ENCODE measurements at places on chromosomes 16 and 17.
A peak's percentile ranks its signal among the peaks of the same experiment; 100 is the strongest.

DNA sequence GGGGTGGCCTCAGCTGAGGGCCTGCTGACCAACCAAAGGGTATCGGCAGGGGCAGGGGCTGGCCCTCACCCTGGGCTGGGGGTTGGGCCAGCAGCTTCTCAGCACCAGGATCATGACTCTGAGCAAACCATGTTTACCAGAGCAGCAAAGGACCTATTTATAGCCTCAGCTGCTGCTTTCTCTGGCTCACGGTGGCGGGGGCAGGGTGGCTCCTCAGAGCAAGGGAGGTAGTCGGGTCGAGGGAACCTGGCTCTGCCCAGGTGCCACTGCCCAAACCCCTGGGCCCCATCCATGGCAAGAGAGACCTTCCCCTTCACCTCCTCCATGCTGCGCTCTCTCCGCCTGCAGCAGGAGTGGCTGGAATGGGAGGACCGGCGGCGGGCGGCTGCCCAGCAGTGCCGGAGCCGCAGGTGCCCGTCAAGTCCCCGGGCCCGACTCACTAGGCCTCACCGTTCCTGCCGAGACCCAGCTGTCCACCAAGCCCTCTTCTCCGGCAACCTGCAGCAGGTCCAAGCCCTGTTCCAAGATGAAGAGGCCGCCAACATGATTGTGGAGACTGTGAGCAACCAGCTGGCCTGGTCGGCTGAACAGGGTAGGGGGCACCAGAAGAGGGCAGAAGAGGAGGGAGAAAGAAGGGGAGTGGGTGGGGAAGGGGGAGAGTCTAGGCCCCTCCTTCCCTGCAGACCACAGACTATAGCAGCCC is at the start of gene ASB16:
ASB16 (plus strand) TSS at position 206 of the 703 bp plus-strand sequence; CDS start at position 292, 86 bp downstream.
- DNase-seq: no peak

DNA sequence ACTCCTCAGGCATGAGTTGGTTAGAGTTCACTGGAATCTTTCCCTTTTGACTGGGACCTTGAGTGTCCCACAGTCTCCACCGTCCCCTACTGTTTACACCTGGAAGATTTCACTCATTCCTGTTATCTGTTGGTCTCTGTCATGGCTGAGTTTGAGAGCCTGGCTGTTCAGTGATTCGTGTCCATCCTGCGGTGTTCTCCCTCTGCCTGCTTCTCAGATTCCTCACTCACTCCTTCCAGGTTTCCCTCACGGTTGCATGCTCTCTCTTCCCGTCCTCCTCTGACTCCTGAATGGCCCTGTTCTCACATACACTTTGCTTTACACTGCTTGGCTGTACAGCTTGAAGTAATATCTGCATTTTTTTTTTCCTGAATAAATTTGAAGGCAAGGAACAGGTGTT is 24.5 kb downstream of the OR1D5 start:
- DNase-seq: peak; percentile 13

GRCh38 chr16:86865851-86866662 is 287.7 kb downstream of the FOXL1 start:
- DNase-seq: no peak

DNA sequence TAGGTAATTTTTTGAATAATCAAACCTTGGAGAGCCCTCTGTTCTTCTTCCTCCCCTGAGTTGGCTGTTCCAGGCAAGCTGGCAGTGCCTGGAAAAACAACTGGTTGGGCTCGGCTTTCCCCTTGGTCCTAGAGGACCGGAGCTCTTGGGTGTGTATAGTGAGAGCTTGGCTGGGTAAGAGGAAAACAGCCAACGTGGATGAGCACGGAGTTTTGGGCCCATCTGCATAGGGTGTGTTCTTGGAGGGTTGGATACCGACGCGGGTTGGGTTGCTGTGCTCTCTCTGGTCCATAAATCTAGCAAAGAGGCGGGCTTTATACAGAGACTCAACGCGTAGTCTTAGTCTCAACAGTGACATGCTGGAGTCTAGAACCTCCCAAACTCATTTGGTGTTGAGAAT is 23.2 kb downstream of the ITGB3 start:
- DNase-seq: no peak

DNA sequence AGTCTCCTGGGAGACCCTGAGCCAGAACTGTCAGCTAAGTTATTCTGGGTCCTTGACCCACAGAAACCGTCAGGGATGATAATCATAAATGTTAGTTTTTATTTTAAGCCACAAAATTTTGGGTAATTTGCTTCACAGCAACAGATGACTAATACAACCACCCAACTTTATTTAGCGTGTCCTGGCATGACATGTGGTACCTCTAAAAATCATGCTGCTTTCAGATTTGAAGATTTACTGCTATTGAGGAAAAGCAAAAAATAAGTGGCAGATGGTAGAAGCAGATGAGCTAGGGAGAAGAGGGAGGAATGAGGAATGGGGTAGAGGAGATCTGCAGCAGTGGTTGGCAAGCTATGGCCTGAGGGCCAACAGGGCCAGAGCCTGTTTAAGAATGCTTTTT is 90.4 kb downstream of the TMEM100 start:
- no peak for DNase-seq

- DNase-seq: no peak
Observed at GRCh38 chr17:68657166-68657565, 56.0 kb upstream of the FAM20A start.

DNA sequence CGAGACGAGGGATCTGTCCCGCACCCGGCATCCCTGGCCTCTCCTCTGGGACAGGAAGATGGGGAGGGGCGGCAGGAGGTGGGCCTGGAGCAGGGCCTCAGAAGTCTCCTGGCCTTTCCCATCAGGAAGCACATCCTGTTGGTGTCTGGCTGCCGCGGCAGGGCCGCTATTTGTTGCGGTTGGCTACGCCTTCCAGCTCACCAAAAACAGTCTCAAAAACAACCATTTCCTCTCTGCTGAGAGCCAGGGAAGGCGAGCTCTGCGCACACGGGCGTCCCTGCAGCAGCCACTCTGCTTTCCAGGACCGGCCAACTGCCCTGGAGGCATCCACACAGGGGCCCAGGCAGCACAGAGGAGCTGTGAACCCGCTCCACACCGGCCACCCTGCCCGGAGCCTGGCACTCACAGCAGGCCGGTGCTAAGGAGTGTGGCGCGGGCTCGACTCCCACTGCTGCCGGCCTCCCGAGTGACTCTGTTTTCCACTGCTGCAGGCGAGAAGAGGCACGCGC is at the start of gene TMEM204:
TMEM204 (plus strand) TSS at position 224 of the 509 bp plus-strand sequence. CDS start 610 bp downstream, outside the sequence.
- peak; percentile 72 for DNase-seq

DNA sequence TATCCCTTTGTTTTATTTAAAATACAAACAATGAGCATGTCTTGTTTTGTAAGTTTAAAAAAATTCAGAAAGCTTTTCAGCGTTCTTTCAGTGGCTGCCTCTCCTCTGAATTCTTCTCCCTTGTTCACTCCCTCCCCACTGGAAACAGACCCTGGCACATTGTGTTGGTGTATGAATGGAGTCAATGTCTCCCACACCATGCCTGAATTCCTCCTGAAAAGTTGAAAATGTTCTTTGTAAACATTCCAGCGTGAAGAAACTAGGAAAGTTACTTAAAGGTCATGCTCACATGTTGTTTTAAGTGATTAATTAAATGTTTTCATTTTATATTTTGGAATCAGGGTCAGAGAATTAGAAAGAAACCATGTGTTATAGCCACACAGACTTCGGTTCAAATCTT is 136.9 kb upstream of the DYNLRB2 start:
- no peak for DNase-seq

- DNase-seq: no peak
Observed at GRCh38 chr17:56976941-56977608, 856 bp upstream of the SCPEP1 start.

GRCh38 chr16:88365244-88365865 is 17.4 kb upstream of the ZNF469 start:
- no peak for DNase-seq

DNA sequence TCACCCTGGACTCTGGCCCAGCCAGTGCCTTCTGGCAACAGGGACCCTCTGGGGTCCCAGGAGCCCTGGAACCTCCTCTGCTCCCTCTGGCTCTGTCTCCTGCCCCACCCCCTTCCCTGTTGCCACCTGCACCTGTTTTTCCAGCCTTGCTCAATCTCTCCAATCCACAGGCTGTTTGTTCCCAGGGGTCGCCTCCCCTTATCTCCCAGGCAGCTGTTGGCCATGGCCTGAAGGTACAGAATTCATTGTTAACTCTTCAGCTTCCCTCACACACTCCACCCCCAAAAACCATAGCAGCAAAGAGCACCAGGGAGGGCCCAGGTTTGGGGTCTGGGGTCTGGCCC is 39.3 kb upstream of the TOB1 start:
- DNase-seq: no peak

- no peak for DNase-seq
Observed at GRCh38 chr17:74211141-74211911, 2.0 kb upstream of the TTYH2 start.

DNA sequence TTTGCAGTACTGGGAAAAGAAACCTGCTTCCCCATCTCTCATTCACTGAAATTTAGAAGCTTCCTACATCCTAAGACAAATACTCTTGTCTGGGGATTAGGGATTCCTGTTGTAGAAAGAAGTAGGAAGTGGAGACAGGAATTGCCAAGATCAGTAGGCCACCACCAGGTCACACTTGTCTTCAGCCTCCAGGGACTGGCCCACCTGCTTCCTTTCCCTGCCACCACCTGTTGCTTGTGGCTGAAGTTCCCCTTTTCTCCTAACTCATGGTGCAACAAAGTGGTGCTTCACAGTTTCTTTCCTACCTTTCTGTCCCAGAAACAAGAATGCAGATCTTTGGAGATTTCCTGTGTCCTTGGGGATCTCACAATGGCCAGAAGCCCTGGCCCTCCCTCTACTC is 82.4 kb downstream of the WNT3 start:
- DNase-seq: no peak

DNA sequence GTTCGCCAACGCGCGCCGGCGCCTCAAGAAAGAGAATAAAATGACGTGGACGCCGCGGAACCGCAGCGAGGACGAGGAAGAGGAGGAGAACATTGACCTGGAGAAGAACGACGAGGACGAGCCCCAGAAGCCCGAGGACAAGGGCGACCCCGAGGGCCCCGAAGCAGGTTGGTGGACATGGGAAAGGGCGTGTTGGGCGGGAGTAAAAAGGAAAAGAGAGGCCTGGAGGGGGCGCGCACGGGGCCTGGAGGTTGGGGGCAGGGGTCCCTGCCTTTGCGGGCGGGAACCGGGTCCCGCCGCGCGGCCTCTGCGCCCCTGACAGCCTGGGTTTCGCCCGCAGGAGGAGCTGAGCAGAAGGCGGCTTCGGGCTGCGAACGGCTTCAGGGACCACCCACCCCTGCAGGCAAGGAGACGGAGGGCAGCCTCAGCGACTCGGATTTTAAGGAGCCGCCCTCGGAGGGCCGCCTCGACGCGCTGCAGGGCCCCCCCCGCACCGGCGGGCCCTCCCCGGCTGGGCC is 2.1 kb downstream of the IRX5 start:
- DNase-seq: peak; percentile 44

DNA sequence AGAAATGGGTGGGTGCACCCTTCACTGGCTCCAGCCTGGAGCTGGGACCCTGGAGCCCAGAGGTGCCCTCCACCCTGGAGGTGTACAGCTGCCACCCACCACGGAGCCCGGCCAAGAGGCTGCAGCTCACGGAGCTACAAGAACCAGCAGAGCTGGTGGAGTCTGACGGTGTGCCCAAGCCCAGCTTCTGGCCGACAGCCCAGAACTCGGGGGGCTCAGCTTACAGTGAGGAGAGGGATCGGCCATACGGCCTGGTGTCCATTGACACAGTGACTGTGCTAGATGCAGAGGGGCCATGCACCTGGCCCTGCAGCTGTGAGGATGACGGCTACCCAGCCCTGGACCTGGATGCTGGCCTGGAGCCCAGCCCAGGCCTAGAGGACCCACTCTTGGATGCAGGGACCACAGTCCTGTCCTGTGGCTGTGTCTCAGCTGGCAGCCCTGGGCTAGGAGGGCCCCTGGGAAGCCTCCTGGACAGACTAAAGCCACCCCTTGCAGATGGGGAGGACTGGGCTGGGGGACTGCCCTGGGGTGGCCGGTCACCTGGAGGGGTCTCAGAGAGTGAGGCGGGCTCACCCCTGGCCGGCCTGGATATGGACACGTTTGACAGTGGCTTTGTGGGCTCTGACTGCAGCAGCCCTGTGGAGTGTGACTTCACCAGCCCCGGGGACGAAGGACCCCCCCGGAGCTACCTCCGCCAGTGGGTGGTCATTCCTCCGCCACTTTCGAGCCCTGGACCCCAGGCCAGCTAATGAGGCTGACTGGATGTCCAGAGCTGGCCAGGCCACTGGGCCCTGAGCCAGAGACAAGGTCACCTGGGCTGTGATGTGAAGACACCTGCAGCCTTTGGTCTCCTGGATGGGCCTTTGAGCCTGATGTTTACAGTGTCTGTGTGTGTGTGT is 46.8 kb downstream of the IL21R start:
- no peak for DNase-seq

- no peak for DNase-seq
Observed at GRCh38 chr16:57233944-57234706, 10.9 kb upstream of the ARL2BP start.

GRCh38 chr16:86740906-86741799 is 162.8 kb downstream of the FOXL1 start:
- DNase-seq: no peak

DNA sequence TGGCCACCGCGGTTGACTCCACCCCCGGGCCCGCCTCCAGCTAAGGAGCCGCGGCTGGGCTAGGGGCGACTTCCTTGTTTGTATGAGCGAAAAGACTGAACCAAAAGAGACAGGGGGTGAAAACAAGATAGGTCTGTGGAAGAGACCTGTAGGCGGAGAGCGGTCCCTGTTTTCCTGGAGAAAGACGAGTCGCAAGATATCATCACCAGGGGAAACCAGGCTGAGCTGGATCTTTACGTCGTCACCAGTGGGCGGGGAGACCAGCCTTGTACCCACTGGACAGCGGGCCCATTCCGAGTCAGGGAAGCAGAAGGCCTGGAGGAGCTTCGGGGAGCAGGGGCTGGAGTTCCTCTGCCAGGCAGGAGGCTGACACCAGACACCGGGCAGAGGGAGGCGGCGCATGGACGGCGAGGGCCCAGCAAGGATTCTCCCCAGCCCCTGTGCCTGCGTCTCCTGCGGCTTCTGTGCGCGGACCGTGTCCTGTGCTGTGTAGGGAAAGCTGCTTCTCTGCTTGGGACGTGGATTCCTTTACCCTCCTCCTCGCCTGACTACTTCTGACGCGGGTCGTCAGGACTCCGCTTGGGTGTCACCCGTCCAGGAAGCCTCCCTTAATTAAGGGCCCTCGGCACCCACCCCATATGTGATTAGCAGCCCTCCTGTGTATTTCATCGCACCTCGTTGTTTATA is 10.3 kb upstream of the ARL4D start:
- DNase-seq: peak; percentile 96

- DNase-seq: no peak
Observed at GRCh38 chr17:2084036-2084765, 29.3 kb downstream of the HIC1 start.

- no peak for DNase-seq
Observed at GRCh38 chr16:62638964-62639870, 603.0 kb upstream of the CDH8 start.

Measured in activated effector memory CD4-positive, alpha-beta T cell treated with anti-CD3 and anti-CD28 coated beads, Interleukin-2, amount 50 U/mL, for 16 hours (primary cell).